ENCODE measurements at places on chromosomes 11 and 22. TPM values are rescaled to one million over a fixed set of nuclear protein-coding genes. Genes with fewer than 3 reads are reported as not detected.

MB gene
- total RNA-seq = 2.3 TPM

MS4A6A gene
- total RNA-seq = not detected

HBG2 gene
- total RNA-seq = not detected

GAB4 gene
- total RNA-seq = not detected

MPZL3 gene
- total RNA-seq = 7.1 TPM

- DNase-seq = no peak
Measured at GRCh38 chr11:36436589-36436988, 73.5 kb downstream of the TRAF6 start.

GRCh38 chr11:58276151-58276550, 8.1 kb upstream of the OR10W1 start:
- no peak for DNase-seq

GRCh38 chr11:115745066-115745465, 240.9 kb upstream of the CADM1 start:
- no peak for DNase-seq

DNA sequence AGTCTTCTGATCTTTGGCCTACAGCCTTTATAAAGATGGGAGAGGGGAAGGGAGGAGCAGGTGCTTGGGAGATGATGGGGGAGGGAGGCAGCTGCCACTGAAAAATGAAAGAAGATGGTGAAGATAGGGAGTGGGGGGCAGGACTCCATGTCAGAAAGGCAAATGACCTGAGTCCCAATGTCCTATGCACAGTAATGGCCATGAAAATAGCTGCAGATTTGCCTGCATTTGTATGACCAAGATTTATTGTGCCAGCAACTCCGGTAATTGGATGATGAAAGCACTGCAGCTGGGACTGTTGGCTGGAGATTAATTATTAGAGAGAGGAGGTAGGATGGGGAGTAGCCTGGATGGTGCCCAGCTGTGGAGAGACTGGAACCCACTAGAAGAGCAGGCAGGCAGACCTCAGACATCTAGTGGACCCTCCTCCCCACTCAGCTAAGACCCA, 36.1 kb downstream of the NEU3 start:
- no peak for DNase-seq

DNA sequence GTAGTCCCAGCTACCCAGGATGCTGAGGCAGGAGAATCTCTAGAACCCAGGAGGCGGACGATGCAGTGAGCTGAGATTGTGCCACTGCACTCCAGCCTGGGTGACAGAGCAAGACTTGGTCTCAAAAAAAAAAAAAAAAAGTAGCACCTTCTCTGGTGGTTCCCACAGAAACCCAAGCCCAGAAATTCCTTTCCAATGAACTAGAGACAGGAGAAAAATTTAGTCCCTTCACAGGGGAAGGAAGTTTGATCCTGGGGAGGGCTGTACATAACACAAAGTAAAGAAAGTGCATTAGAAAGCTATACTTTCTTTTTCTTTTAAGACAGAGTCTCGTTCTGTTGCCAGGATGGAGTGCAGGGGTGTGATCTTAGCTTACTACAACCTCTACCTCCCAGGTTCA, 25.5 kb upstream of the APOA1 start:
- no peak for DNase-seq

Data from Daoy (cell line).